ENCODE measurements at places on chromosomes 12 and 14.

DNA sequence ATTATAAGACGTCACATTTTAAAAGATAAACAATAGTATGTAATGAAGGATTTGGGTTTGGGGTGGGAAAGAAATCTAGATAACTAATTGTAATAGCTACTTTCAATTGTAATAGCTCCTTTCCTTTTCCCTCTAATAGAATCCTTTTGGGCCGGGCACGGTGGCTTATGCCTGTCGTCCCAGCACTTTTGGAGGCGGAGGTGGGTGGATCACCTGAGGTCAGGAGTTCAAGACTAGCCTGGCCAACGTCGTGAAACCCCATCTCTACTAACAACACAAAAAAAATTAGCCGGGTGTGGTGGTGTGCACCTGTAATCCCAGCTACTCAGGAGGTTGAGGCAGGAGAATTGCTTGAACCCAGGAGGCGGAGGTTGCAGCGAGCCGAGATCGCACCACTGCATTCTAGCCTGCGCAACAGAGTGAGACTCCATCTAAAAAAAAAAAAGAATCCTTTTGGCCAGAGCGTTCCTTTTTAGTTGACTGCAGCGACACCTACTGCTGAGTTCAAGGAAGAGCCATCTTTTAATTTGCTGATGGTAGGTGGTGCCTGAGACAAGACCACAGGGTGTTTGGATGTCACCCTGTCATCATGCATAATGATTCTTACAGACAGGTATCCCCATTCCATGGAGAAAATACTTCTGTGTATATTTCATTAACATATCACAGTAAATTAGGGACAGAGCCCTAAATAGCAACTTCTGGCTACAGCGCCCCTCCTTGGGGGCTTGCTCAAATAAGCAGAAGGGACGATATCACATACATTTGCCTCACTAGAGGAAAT lies 79.5 kb downstream of the ARMH4 start:
- no peak overlapping the region for H3K27ac ChIP-seq
- H3K36me3 ChIP-seq, result no peaks in the 10 kb centered on the region
- no peak overlapping the region for H3K4me3 ChIP-seq
- no peaks in the 10 kb centered on the region for H3K27me3 ChIP-seq
- H3K4me1 ChIP-seq, result no peaks in the 10 kb centered on the region
- no peak for DNase-seq

DNA sequence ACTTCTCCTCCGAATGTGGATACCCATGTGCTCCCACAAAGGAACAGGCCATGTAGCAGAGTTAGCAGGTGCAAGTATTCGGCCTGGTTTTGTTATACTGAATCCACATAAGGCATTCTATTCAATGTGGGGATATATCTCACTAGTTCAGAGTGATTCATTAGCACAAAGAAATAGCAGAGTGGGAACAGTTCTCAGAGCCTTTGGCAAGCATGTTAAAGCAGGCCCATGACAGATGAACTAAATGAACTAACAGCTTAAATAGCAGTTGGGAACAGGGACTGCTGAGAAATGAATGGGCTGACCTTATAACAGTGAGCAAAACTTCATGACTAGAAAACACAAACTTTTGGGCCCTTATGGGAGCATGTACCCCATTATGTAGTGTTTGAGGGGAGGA lies 352.0 kb downstream of the FLRT2 start:
- no peaks in the 10 kb centered on the region for H3K27me3 ChIP-seq
- DNase-seq, result no peak
- no peaks in the 10 kb centered on the region for H3K4me1 ChIP-seq

DNA sequence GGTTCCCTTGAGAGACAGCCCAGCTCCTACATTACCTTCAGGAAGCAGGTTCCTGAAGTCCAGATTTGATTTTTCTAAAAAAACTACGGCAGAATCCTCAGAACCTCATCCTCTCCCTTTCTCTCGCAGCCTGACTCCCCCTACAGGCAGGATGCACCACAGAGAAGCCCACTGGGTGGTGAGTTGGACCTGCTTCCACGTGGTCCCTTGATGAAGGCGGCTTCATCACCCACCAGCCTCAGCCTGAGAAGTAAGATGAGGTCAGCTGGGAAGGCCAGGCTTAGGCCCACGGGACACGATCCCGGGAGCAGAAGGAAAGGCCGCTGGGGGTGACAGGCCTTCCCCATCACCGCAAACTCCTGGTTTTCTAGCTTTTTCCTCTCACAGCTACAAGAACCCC lies 83.0 kb downstream of the ACTN1 start:
- H3K27me3 ChIP-seq, result no peaks in the 10 kb centered on the region
- no peak overlapping the region for H3K27ac ChIP-seq
- DNase-seq, result no peak
- peaks cover 8% of the 10 kb centered on the region for H3K4me1 ChIP-seq

GRCh38 chr12:49368240-49368600 lies 958 bp downstream of the SPATS2 start:
- H3K36me3 ChIP-seq, result peaks cover 10% of the 10 kb centered on the region
- no peaks in the 10 kb centered on the region for H3K27me3 ChIP-seq
- peak overlapping the region; percentile 85 for H3K27ac ChIP-seq
- no peak for DNase-seq

- peaks cover 9% of the 10 kb centered on the region for H3K4me1 ChIP-seq
- H3K27ac ChIP-seq, result no peak overlapping the region
- no peak for DNase-seq
- H3K27me3 ChIP-seq, result no peaks in the 10 kb centered on the region
- no peaks in the 10 kb centered on the region for H3K36me3 ChIP-seq
- H3K4me3 ChIP-seq, result no peak overlapping the region
Observed at GRCh38 chr14:49191380-49191779, 394.8 kb downstream of the RPS29 start.

DNA sequence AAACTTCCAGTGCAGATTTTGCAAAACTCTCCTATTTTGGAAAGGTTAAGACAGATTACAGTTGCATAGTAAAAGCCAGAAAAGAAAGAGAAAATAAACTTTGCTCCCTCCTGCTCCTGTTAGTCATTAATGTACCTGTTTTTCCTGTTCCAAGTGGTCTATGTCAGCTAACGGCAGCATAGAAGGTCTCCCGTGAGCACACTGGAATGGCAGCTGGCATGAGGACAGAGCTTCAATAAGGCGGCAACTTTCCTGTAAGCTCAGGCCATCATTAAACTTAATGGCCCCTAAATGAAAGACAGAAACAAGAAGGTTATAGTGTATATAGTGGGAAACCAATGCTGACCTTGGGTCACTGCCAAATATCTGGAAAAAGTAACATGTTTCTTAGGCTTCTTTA lies 16.0 kb downstream of the EIF2B2 start:
- H3K4me3 ChIP-seq, result peak overlapping the region; percentile 44
- H3K4me1 ChIP-seq, result peaks cover 7% of the 10 kb centered on the region
- DNase-seq, result no peak
- peaks cover 41% of the 10 kb centered on the region for H3K36me3 ChIP-seq
- peak overlapping the region; percentile 68 for H3K27ac ChIP-seq

GRCh38 chr14:63770187-63770807 lies 42.4 kb upstream of the SGPP1 start:
- no peak for DNase-seq
- no peaks in the 10 kb centered on the region for H3K27me3 ChIP-seq
- H3K36me3 ChIP-seq, result no peaks in the 10 kb centered on the region

- no peaks in the 10 kb centered on the region for H3K27me3 ChIP-seq
- DNase-seq, result no peak
- peaks cover 8% of the 10 kb centered on the region for H3K36me3 ChIP-seq
Observed at GRCh38 chr12:110649341-110649847, 35.5 kb downstream of the TCTN1 start.

DNA sequence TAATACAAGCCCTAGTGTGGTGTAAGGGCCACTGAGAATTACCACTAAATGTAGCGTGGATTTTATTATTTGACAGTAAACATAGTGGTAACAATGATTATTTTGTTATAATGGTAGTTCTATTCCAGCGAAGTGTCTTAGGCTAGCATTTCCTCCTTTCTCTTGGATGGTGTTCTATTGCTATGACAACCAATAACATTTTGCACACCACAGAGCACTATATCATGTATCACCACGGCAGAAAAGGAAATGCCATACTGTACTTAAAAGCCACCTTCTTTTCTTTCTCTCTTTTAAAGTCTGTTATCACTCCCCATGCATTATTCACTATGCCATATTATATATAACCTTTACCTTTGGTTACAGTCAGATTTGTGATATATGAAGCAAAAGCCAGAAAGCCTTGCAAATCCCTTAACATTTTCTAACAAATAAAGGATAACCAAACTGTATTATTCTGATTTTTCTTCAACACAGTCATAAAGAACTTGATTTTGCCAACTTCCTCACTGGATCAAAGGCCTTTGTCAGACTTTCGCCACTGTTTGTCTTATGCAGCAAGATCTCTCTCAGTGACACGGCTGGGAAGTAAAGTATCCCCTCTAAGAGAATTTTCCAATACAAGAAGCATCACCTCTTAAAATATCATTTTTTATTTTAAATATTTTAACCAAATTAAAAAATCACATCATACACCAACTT lies 195.8 kb downstream of the FOXN3 start:
- DNase-seq, result no peak
- peaks cover 30% of the 10 kb centered on the region for H3K4me1 ChIP-seq
- no peaks in the 10 kb centered on the region for H3K27me3 ChIP-seq

GRCh38 chr12:29053567-29053966 lies 95.5 kb upstream of the FAR2 start:
- H3K27me3 ChIP-seq, result no peaks in the 10 kb centered on the region
- H3K27ac ChIP-seq, result no peak overlapping the region
- H3K36me3 ChIP-seq, result no peaks in the 10 kb centered on the region
- no peak for DNase-seq

GRCh38 chr14:92850492-92850891 lies 56.4 kb downstream of the GOLGA5 start:
- DNase-seq, result no peak
- no peak overlapping the region for H3K27ac ChIP-seq
- H3K36me3 ChIP-seq, result no peaks in the 10 kb centered on the region
- no peaks in the 10 kb centered on the region for H3K4me1 ChIP-seq
- H3K4me3 ChIP-seq, result no peak overlapping the region

DNA sequence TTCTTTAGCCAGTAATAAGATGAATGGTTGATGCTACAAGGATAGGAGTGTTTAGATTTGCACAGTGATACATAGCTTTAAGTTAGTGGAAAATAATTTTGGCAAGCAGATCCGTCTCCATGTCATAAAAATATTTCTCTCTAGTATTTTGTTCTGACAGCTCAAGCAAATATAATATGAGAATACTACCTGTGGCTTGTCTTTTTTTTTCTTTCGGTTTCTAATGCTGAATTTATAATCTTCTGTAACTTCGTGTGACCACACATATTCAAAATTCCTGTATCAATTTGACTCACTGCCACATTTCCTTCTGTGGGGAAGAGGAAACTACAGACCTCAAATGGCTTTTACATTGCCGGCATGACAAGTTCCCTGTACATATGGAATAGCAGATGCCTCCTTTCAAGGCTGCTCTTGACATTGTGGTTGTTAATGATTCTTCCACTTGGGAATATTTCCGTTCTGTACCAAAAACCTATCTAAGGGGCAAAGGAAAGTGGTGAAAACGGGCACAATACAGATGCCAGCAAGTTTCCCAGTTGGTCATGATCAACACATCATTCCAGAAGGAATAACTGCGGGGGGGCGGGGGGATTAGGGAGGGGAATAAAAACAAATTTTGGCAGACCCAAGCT lies 103.6 kb upstream of the CCDC91 start:
- H3K36me3 ChIP-seq, result no peaks in the 10 kb centered on the region
- H3K27me3 ChIP-seq, result peaks cover 3% of the 10 kb centered on the region
- DNase-seq, result no peak
- H3K27ac ChIP-seq, result no peak overlapping the region
- no peak overlapping the region for H3K4me3 ChIP-seq

DNA sequence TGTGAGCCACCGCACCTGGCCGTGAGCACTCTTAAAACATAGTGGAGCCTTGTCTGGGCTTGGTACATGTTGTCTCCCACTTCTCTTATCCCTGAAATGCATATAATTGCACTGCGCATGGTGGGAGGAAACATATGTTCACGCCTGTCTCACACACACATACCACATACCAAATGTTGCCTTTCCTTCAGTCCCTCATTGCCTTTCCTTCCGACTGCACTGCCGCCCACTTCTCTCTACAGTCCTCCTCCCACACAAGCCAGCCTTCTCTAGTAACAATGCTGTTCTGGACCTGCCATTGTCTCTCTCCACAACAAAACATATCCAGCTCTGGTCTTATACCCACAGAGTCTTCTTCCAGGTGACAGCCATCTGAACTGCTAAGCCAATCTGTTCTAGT lies 88.3 kb upstream of the PTHLH start:
- no peak for DNase-seq
- H3K36me3 ChIP-seq, result peaks cover 8% of the 10 kb centered on the region
- H3K4me3 ChIP-seq, result no peak overlapping the region
- H3K27ac ChIP-seq, result no peak overlapping the region
- H3K4me1 ChIP-seq, result no peaks in the 10 kb centered on the region

- no peak overlapping the region for H3K27ac ChIP-seq
- no peaks in the 10 kb centered on the region for H3K36me3 ChIP-seq
- no peaks in the 10 kb centered on the region for H3K4me1 ChIP-seq
- DNase-seq, result no peak
- H3K27me3 ChIP-seq, result peaks cover 8% of the 10 kb centered on the region
Observed at GRCh38 chr12:15052691-15053090, 79.8 kb downstream of the PDE6H start.

- DNase-seq, result no peak
- H3K27ac ChIP-seq, result no peak overlapping the region
- H3K27me3 ChIP-seq, result peaks cover 10% of the 10 kb centered on the region
Observed at GRCh38 chr12:11980115-11980514, 90.6 kb upstream of the BCL2L14 start.
